Pulmonary artery endothelial cell (primary cell): ENCODE measurements at places on chromosomes 12 and 14.

DNA sequence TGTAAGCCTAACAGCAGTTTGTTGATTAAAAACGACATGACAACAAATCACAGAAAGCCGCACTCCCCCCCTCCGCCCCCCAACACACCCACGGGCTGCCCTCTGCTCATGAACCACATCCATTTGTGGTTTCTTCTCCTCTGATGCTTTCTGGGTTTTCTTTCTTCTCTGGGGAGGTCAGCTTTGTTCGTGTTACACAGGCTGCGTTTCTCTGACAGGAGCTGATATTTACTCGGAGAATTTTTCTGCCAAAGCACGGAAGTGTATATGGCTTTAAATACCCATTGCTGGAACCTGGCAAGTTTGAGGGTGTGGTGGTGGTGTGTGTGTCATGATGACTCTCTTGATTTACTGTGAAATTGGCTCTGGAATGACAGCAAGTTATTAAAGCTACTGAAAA is 883.7 kb upstream of the TMEM132C start:
- no peak for DNase-seq

DNA sequence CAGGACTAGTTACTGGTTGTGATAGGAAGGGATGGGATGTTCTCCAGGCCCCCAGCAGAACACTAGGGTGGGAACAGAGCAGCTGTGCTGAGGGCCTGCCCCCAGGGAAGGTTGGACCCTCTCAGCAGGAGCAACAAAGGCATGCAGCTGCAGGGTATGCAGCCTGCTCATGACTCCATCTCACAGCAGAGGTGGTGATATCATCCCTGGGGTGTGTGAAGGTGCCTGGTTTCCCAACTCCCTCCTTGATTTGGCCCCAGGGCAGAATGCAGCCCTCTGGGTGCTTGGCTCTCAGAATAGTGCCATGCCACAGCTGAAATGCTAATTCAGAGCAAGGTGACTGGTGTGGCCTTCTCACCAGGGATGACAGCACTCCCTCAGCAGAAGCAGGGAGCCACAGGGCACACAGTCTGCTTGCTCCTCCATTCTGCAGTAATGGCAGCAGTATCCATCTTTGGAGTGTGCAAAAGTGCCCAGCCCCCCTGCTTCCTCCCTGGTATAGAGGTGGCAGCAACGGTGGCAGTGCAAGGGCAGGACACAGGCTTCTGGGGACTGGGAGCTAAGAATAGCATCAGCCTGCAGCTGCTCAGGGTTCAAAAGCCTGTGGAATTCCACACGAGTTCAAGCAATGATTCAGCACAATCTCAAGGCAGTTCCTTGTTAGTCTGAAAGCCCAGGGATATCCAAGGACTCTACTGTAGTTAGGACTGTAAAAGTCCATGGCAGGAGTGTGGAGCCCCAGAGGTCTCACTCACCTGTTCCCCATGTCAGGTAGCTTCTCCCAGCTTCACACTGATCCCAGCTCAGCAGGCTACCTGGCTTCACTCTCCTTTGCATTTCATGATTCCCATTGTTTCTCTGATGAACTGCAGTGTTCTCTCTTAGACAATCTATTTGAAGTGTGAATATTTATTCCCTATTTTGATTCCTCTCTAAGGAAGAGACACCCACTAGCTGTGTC is 298.1 kb upstream of the FOXG1 start:
- no peak for DNase-seq

DNA sequence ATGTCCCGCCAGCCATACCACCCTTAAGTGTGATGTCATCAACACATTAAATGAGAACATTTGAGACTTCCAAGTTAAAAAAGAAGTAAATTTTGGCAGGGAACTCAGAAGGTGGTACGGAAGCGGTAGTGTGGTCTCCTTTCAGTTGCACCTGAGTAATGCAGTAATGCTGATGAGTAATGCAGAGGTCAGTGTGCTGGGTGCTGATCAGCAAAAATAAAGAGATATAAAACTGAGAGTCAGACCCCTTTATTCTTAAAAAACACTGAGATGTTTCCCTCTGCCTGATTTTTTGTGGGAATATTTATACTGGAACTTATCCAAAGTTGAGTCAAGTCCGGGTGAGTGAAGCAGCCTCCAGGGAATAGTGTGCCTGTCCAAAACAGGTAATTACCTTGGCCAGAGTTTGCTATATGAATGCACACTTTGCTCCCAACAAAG is 370.6 kb upstream of the PRICKLE1 start:
- DNase-seq = no peak

- no peak for DNase-seq
These were observed 17.4 kb downstream of the FOXN4 start for GRCh38 chr12:109291521-109292341.

- no peak for DNase-seq
These were observed 24.0 kb downstream of the KLRK1 start for GRCh38 chr12:10365696-10366405.

DNA sequence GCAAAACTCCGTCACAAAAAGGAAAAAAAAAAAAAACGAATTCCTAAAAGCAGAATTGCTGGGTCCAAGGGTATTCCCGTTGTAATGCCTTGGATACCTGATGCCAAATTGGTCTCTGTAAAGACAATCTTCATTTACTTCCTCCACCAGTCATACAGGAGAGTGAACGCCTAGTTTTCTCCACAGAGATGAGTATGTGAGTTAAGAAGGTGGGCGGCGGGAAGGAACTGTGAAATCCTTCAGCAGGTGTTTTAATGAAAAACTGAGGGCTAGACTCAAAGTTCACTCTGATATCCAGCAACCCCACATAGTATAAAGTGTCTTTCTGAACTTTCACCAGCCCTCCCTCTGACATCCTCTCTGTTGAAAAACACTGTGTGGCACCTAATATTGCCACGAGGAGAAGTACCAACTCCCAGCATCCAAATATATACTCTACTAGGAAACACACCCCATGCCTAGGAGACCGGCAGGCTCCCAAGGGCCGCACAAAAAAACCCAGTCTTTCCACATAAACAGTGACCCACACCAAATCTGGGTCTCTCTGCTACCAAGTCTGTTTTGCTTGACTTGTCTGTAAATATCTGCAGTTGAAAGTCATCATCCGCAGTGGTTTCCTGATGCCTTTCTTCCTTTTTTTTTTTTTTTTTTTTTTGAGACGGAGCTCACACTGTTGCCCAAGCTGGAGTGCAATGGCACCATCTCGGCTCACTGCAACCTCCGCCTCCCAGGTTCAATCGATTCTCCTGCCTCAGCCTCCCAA is 30.3 kb upstream of the FOXN3 start:
- DNase-seq = no peak

GRCh38 chr14:50006141-50006540 is 110.2 kb downstream of the VCPKMT start:
- no peak for DNase-seq

DNA sequence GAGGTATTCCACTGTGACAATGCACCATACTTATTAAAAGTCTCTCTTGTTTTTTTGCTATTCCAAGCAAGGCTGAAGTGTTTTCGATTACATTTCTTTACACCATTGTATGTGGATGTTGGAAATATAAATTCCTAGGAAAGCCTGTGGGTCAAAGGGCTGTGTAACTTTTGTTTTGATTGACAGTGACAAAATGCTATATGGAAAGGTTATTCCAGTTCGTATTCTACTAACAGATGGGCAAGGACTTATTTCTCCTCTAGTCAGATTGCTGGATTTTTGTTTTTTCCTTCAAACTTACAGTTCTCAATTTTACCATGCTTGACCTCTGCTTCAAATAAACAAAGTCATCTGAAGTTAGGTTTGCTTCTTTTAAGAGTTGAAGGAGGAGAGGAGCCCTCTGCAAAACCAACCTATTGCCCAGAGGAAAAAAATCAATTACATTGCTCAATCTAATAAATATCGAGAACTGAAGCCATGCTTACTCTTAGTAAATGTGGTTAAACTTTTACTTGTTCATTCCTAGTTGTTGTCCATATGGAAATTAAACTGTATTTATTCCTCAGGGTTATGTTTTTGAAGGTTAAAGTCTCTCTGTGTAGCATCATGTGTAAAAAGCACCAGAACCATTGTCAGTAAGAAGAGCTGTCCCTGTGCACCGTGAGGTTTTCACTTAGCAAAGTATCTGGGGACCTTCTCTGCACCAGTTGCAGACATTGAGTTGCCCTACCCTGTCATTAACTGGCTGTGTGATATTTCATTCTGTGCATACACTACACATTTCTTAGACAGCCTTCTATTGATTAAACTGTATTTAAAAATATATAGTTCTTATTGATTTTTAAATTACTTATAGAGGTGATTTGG is 26.9 kb downstream of the GLT1D1 start:
- DNase-seq = no peak

DNA sequence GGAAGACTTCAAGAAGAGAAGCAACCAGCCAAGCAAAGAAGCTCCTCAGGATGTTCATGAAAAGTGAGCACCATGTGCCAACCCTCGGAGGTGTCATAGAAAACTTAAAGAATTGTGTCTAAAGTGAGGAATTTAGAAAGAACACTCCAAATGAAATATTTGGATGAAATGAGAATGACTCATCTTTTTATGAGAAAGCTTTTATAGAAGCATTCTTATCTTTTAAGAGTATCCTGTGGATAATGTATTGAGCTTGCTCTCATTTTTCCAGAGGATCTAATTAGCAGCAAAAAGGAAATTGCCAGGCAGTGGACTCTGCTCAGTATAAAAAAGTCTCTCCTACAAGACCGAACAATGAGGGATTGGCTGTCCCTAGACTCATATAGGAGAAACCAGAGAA is 454.9 kb downstream of the LRIG3 start:
- no peak for DNase-seq

- DNase-seq = no peak
These were observed 177.1 kb upstream of the SLC38A2 start for GRCh38 chr12:46549527-46550265.

- DNase-seq = no peak
These were observed 74.6 kb downstream of the RERG start for GRCh38 chr12:15146585-15146984.

DNA sequence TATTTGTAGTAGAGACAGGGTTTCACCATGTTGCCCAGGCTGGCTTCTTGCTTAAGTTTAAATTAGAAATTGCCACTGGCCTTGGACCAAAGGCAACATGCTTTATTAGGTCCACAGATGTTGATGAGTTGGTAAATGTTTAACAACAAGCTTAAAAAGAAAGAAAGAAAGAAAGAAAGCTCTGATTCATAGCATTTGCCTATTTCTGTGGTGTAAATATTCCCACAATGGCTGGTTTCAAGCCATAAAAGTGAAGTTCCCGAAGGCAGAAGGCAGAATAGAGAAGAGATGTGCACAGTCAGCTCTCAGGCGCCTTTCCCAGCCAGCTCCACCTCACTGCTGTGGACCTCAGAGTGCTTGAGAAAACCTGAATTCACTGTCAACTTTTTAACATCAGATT is 26.4 kb downstream of the KCNK13 start:
- DNase-seq = no peak

- no peak for DNase-seq
These were observed 22.3 kb upstream of the ALX1 start for GRCh38 chr12:85257671-85258070.

DNA sequence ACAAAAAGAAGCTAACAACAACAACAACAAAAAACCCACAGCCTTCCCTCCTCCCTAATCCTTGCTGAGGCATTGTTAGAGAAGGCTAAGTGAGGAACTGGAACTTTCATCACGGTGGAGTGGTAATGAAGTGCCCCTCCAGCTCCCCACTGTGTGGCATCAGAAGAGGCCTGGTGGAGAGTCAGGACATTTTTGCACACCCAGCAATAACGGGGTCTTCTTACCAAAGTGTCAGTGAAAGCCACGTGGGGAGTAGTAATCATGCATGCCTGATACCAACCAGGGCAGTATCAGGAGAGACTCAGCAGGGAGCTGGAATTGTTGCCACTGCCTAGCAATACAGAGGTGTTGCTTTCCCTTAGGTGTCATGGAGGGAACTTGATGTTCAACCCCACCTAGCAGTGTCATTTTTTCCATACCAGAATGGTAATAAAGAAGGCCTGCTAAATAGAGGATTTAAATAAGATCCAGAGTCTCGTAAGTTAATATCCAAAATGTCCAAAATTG is 299.7 kb upstream of the RGS6 start:
- DNase-seq = no peak

DNA sequence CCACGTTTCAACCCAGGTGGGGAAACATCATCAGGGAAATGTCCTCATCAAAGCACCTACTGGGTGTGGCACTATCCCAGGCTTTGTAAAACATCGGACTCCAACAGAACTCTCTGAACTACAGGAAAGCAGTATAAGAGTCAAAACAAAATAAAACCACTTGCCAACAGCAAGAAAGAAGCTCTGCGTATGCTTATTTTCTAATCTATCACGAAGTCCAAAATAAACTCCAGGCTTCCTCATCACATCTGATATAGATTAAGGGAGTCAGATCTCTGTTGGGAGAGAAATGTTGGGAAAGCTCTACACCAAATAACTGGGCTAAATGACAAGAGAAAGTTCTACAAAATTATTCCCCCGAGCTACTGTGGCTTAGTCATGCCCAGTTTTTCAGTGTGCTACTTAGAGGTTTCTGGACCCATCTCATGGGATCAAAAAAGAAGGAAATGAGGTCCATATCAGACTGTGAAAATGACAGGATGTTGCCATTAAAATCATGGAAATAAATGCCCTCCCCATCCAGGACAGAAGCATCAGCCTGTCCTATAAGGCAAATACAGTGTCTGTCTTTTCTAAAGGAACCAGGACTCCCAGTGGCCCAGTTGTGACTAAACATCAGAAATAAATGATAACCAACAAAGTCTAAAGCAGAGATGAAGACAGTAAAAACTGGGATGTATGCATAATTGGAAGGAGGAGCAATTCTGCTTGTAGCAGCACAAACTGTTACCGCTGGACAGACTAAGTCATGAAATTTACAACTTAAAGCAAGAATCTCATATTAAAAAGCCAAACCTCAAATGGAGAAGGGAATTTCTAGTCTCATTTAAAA is 149.5 kb downstream of the STXBP6 start:
- no peak for DNase-seq

- no peak for DNase-seq
These were observed 1.1 kb downstream of the ANKS1B start for GRCh38 chr12:99983456-99984258.

DNA sequence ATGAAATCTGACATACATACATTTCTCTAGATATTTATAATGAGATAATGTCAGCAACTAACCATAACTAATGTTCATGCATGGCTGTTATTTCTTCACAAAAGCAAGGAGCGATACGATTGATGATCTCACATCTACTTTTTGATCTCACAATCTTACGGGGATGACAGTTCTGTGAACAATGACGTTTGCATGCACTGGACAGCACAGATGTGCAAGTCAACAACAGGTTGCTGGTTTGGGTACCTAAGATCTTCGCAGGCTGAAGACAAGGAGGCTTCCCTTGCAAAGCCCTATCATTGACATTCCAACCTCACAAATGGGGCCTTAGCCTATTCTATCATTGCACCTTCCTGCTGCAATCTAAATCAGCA is 53.6 kb downstream of the C12orf42 start:
- no peak for DNase-seq
